Astrocyte of the spinal cord (primary cell): ENCODE measurements at places on chromosomes 6 and 20.

DNA sequence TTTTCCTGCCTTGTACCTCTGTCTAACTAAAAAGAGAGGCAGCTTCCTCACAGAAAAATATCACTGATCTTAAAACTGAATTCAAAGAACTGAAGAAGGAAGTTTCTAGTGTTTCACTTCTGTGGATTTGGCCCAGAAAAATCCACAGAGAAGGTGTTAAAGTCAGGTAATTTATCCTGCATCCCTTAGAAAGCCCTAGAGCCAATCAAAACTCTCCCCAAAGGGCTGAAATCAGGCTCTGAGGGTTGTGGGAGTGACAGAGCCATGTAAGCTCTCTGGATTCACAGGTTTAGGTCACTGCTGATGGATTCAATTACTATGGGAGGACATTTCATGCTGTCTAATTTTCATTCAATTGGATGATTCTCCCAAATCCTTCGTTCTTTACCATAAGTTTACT is 152.3 kb downstream of the OR2B2 start:
- no peak for DNase-seq

- DNase-seq: peak; percentile 58
These were observed 171.6 kb upstream of the FBXL4 start for GRCh38 chr6:99119109-99120031.

GRCh38 chr6:12578751-12579150 is 137.8 kb upstream of the PHACTR1 start:
- DNase-seq: peak; percentile 73

DNA sequence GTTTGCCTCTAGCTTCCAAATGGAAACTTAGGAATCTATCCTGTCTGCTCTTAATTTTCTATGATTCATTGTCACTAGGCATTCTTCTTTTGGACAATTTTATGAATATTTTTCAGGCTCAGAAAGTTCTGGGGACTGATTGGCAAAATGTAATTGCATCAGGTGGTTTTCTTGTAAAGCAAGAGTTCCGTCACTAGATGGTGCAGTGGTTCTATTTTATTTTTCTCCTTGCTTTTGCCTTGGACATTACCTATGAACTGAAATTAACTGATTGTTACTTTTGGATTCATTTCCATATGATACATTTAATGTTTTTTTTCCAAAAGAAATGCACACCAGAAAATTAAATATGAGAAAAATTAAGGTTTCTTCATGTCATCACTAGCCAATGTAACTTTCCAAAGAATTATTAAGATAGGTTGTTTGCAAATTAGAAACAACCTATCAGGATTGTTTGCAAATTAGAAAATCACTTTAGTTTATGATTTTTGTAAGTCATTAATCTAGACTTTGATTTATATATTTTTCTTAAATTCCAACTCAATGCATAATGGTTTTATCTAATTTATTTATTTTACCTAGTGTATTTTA is 48.0 kb downstream of the TMEM170B start:
- DNase-seq: peak; percentile 76
